ENCODE measurements at places on chromosomes 4 and X. TPM values are rescaled to one million over a fixed set of nuclear protein-coding genes. Genes with fewer than 3 reads are reported as not detected.

GRCh38 chrX:153803211-153804099 is 9.0 kb downstream of the SSR4 start:
- H3K27ac ChIP-seq: no peak overlapping the region
- no peak for DNase-seq
- no peaks in the 10 kb centered on the region for H3K4me1 ChIP-seq
- no peak overlapping the region for H3K4me3 ChIP-seq
- no peaks in the 10 kb centered on the region for H3K36me3 ChIP-seq

DNA sequence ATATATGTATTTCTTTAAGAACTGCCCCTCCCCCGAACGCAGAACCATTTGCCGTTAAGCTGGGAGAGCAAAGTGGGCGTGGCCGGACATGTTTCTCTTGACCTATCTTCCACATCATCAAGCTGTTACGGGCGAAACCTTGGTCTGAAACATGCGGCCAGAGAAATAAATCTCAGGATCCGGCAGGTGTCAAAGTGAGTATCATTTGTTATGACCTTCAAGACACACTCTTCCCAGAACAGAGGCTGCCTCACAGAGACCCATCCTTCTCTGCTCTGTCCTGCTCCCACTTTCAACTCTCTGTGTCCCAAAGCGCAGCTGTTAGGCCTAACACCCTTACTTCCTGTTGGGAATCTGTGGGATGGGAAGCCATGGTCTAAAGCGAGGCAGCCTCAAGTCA is at the start of gene MAGEB18:
Gene MAGEB18, plus strand, starts transcription at position 70 of the 400 bp plus-strand sequence. CDS start 643 bp downstream, outside the sequence.
- H3K27ac ChIP-seq: no peak within 1 kb of the TSS
- H3K4me3 ChIP-seq: no peak within 1 kb of the TSS
- H3K27me3 ChIP-seq: no peaks in the 10 kb centered on the region
- no peak for DNase-seq
- no peaks in the 10 kb centered on the region for H3K4me1 ChIP-seq
- H3K36me3 ChIP-seq: no peaks in the 10 kb centered on the region

- H3K4me1 ChIP-seq: no peaks in the 10 kb centered on the region
- H3K27me3 ChIP-seq: peaks cover 17% of the 10 kb centered on the region
- DNase-seq: no peak
- no peaks in the 10 kb centered on the region for H3K36me3 ChIP-seq
These were observed 43.6 kb downstream of the HTT-AS start for GRCh38 chr4:3030566-3031356.

GRCh38 chrX:103360916-103361315 is 4.6 kb downstream of the TCEAL9 start:
- H3K4me1 ChIP-seq: peaks cover 4% of the 10 kb centered on the region
- H3K4me3 ChIP-seq: no peak overlapping the region
- no peaks in the 10 kb centered on the region for H3K36me3 ChIP-seq
- H3K27ac ChIP-seq: no peak overlapping the region
- no peak for DNase-seq

DNA sequence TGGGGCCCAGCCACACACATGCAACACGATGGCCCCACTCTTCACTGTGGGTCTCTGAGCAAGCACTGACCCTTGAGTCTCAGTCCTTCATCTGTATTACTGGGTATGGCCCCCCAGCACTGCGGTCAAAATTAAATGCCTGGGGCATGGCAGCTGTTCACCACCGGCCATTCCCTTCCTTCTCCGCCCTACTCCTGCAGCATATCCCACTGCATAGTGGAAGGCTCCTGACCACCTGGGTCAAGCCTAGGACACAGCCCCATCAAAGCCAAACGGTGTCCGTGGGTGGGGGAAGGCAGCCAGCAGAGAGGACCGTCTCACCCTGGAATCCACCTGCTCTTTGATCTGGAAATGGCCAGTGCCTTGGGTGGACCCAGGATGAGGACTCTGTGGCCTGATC is 30.7 kb downstream of the PPP2R2C start:
- H3K27me3 ChIP-seq: peaks cover 5% of the 10 kb centered on the region
- DNase-seq: no peak
- H3K36me3 ChIP-seq: no peaks in the 10 kb centered on the region
- H3K27ac ChIP-seq: no peak overlapping the region

GRCh38 chr4:114383721-114384120 is 214.9 kb upstream of the UGT8 start:
- H3K27me3 ChIP-seq: peaks cover 2% of the 10 kb centered on the region
- H3K27ac ChIP-seq: no peak overlapping the region
- no peaks in the 10 kb centered on the region for H3K4me1 ChIP-seq
- no peak overlapping the region for H3K4me3 ChIP-seq
- H3K36me3 ChIP-seq: no peaks in the 10 kb centered on the region

DNA sequence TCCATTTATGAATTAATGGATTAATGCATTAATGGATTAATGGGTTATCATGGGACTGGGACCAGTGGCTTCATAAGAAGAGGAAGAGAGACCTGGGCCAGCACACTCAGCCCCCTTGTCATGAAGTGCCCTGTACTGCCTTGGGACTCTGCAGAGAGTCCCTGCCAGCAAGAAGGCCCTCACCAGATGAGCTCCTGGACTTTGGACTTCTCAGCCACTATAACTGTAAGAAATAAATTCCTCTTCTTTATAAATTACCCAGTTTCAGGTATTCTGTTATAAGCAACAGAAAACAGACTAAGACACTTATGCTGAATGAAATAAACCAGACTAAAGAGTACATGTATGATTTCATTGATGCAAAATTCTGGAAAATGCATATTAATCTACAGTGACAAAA is 119.4 kb upstream of the MSX1 start:
- DNase-seq: no peak
- no peak overlapping the region for H3K4me3 ChIP-seq
- peaks cover 2% of the 10 kb centered on the region for H3K36me3 ChIP-seq
- H3K27me3 ChIP-seq: no peaks in the 10 kb centered on the region

GRCh38 chrX:10597871-10598270 is 22.5 kb downstream of the MID1 start:
- no peak for DNase-seq
- H3K27ac ChIP-seq: no peak overlapping the region
- no peaks in the 10 kb centered on the region for H3K4me1 ChIP-seq

DNA sequence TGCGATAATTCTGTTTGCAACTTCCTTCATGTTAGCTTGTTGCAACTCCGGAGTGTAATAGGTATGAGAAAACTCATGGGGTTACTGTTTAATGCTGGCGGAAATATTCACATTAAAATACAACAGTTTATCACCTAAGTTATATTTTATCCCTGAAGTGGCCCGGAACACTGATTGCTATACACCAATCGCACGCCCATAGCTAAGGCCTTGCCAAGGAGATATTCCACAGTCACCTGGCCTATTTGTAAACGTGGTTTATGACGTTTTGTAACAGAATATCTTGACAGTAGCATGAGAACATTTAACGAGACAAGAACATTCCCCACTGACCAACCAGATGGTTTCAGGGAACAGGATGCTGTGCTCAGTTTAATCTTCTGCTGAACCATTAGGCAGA is 23.2 kb upstream of the FAM90A26 start:
- H3K4me1 ChIP-seq: peaks cover 4% of the 10 kb centered on the region
- H3K27me3 ChIP-seq: no peaks in the 10 kb centered on the region
- no peak for DNase-seq
- no peak overlapping the region for H3K27ac ChIP-seq

DNA sequence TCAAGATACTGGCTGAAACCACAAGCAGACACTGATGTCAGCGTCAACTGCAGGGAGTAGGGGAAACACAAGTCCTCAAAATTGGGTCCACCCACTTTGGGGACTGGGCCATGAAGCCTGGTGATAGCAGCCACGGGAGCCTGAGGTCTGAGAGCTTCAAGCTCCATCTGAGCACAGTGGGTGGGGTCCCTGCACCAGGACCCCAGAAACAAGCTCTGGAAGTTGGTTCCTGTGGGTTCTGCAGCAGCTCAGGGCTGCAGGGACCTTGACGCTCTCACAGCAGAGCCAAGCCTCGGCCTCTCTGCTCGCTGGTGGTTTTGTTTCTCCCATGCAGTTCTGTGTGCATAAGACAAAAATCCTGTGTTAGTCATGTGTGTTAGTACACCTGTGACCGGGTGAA is 54.5 kb downstream of the CPLX1 start:
- peaks cover 15% of the 10 kb centered on the region for H3K4me1 ChIP-seq
- no peak overlapping the region for H3K27ac ChIP-seq
- H3K36me3 ChIP-seq: peaks cover 37% of the 10 kb centered on the region
- H3K27me3 ChIP-seq: no peaks in the 10 kb centered on the region
- DNase-seq: no peak

DNA sequence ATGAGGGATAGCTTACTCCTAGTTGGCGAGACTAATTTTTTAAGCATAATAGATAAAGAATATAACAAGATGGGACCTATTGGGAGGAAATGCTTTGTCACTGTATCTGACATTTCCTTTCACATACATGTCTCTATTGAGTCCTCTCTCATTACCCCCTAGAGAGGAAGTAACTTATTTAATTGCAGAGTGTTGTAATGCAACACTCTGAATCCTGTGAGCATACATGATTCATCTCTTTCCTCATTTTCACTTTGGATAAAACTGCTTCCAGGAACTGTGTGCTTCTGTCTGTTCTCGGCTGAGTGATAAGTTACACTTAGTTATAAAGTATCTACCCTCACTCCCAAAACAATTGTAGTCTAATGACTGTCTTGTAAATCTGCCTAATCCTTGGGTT is 266.1 kb upstream of the ANXA10 start:
- no peaks in the 10 kb centered on the region for H3K36me3 ChIP-seq
- H3K27ac ChIP-seq: no peak overlapping the region
- no peak overlapping the region for H3K4me3 ChIP-seq
- no peak for DNase-seq

GRCh38 chr4:176675810-176676209 is 116.9 kb downstream of the VEGFC start:
- no peaks in the 10 kb centered on the region for H3K4me1 ChIP-seq
- no peak overlapping the region for H3K4me3 ChIP-seq
- H3K27ac ChIP-seq: no peak overlapping the region

- no peak overlapping the region for H3K4me3 ChIP-seq
- H3K36me3 ChIP-seq: no peaks in the 10 kb centered on the region
- H3K4me1 ChIP-seq: no peaks in the 10 kb centered on the region
- peaks cover 2% of the 10 kb centered on the region for H3K27me3 ChIP-seq
- H3K27ac ChIP-seq: no peak overlapping the region
These were observed 167.4 kb upstream of the LDB2 start for GRCh38 chr4:17065821-17066220.

DNA sequence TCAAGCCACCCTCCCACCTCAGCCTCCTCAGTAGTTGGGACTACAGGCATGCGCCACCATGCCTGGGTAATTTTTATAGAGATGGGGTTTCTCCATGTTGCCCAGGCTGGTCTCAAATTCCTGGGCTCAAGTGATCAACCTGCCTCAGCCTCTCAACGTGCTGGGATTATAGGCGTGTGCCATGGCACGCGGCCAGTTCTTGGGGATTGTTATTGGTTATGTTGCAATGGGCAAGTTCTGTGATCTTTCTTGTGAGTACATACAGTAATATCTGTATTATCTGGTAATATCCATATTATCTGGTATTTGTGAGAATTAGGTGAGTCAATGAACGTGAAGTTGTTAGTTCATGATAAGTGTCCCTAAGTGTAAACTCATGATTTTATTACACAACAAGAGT is 90.3 kb upstream of the TBL1X start:
- no peaks in the 10 kb centered on the region for H3K36me3 ChIP-seq
- H3K27ac ChIP-seq: no peak overlapping the region
- H3K4me1 ChIP-seq: peaks cover 22% of the 10 kb centered on the region
- H3K4me3 ChIP-seq: no peak overlapping the region
- DNase-seq: no peak

- H3K4me3 ChIP-seq: no peak overlapping the region
- H3K36me3 ChIP-seq: no peaks in the 10 kb centered on the region
- no peak overlapping the region for H3K27ac ChIP-seq
- no peaks in the 10 kb centered on the region for H3K27me3 ChIP-seq
These were observed 83.1 kb downstream of the DLG3 start for GRCh38 chrX:70527610-70528345.

GRCh38 chr4:82043081-82043808 is 330.5 kb downstream of the HNRNPD start:
- H3K27me3 ChIP-seq: peaks cover 46% of the 10 kb centered on the region
- no peak overlapping the region for H3K27ac ChIP-seq
- H3K4me3 ChIP-seq: no peak overlapping the region
- no peaks in the 10 kb centered on the region for H3K4me1 ChIP-seq
- no peaks in the 10 kb centered on the region for H3K36me3 ChIP-seq
- no peak for DNase-seq

GRCh38 chr4:127212701-127213100 is 420.1 kb upstream of the INTU start:
- H3K4me1 ChIP-seq: no peaks in the 10 kb centered on the region
- no peak for DNase-seq
- H3K4me3 ChIP-seq: no peak overlapping the region

- peaks cover 18% of the 10 kb centered on the region for H3K4me1 ChIP-seq
- no peak overlapping the region for H3K4me3 ChIP-seq
- no peak for DNase-seq
- H3K36me3 ChIP-seq: no peaks in the 10 kb centered on the region
These were observed 7.8 kb upstream of the MAP7D3 start for GRCh38 chrX:136258951-136259350.

- peaks cover 24% of the 10 kb centered on the region for H3K4me1 ChIP-seq
- no peaks in the 10 kb centered on the region for H3K27me3 ChIP-seq
- H3K27ac ChIP-seq: no peak overlapping the region
- DNase-seq: no peak
- no peak overlapping the region for H3K4me3 ChIP-seq
These were observed 61.8 kb downstream of the CAMK2D start for GRCh38 chr4:113699772-113700171.

- no peak for DNase-seq
- peaks cover 28% of the 10 kb centered on the region for H3K4me1 ChIP-seq
- no peak overlapping the region for H3K4me3 ChIP-seq
These were observed 9.4 kb downstream of the ARHGAP10 start for GRCh38 chr4:147741190-147741788.

The TMEM47 gene
- total RNA-seq: not detected

The MED12 gene
- 65.4 TPM for total RNA-seq

The GABRA4 gene
- not detected for total RNA-seq

The NCAPG gene
- total RNA-seq: 46.3 TPM

The PABPC1L2B gene
- not detected for total RNA-seq

The CTAG2 gene
- total RNA-seq: not detected

The CT45A3 gene
- not detected for total RNA-seq
